GM18507 (cell line): ENCODE measurements at places on chromosomes 6 and 20.

DNA sequence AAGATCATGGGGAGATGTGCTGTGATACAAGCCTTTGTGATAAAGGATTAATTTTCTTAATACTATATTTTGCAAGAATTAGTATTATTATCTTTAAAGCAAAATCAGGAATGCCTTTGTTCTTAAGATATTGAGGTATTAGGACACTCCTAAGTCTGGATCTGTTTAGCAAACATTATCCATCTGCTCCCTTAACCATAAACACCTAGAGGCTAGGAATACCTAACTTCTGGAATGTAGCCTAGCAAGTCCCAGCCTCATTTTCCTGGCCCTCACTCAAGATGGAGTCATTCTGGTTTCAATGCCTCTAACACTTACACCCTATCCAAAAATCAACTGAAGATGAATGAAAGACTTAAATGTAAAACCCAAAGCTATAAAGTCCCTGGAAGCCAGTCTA, 106.3 kb upstream of the GJE1 start:
- DNase-seq = no peak

DNA sequence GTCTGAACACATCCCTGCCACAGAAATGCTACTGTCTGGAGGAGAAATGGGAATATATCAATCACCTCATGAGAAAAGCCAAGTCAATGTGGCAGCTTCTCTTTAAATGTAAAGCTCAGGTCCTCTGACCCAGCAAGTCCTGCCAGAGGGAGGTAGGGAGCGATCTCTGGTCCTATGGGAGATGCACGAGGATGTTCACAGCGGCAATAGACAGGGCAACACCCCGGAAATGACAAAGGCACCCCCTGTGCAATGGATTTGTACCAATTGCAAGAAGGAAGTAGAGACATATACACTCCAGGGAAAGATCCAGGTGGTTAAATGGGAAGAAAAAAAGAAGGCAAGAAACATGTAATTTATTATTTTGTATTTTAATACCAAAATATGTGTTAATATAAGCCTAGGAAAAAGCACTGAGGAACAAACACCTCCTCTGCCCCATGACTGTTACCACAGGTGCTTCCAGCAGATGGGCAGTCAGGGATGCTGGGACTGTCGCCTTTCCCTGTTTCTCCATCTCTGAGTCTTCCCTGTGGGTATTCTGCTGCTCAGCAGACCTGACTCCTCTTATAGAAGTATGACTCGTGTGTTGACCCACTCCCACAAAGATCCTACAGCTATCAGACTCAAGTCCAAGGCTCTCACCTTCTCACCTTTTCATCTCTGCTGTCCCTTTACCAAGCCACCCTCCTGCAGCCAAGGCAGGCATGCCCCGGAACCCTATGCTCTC, 20.8 kb downstream of the ATP9A start:
- no peak for DNase-seq

GRCh38 chr6:10542213-10542612, 21.1 kb downstream of the GCNT2 start:
- no peak for DNase-seq

DNA sequence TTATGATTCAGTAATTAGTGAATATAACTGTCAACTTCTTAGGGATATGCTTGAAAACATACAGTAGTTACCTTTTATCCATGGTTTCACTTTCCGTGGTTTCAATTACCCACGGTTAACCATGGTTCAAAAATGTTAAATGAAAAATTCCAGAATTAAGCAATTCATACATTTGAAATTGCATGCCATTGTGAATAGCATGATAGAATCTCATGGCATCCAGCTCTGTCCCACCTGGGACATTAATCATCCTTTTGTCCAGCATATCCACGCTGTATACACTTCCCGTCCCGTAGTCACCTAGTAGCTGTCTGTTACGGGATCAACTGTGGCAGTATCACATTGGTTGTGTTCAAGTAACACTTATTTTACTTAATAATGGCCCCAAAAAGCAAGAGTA, 781.7 kb upstream of the CITED2 start:
- DNase-seq = no peak

DNA sequence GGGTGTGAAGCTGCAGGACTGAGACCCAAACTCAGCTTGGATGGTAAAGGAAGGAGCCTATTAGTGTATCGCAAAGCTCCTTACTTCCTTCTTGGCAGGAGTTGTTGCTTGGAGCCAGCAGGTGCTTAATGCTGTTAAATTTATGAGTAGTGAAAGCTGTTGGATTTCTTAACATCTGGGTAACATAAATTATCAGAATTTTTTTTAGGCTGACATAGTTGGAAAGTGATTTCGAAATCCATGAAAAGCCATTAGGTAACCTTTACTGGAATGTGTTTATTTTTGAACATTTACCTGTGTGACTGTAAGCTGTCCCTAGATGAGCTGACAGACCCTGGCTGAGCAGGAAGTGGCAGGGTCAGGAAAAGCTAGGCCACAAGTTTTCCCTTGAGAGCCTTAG, 470.4 kb upstream of the SLC35B3 start:
- no peak for DNase-seq

DNA sequence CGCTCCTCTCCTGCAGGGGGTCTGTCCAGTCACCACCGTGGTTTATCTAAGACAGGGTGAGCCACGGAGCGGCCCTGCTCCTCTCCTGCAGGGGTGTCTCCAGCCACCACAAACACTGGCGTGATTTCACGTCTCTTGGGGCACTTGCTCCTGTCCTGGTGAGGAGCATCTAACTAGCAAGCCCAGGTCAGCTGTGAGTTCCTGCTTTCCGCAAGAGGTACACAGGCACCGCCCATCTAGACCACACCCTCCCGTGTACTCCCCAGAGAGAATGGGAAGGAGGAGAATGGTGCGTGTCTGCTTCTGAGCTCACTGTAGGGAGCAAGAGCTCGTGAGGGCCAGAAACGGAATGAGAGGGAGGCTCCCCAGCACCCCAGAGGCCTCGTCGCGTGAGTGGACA, 40.7 kb downstream of the DACT2 start:
- no peak for DNase-seq

GRCh38 chr6:54835176-54835575, 11.4 kb upstream of the FAM83B start:
- DNase-seq = no peak

- DNase-seq = no peak
These were observed 1.9 kb upstream of the IRF4 start for GRCh38 chr6:389622-390021.

GRCh38 chr20:1165941-1166340, 18.8 kb downstream of the TMEM74B start:
- no peak for DNase-seq

- no peak for DNase-seq
These were observed 130.8 kb downstream of the BTBD9 start for GRCh38 chr6:38508894-38509293.

DNA sequence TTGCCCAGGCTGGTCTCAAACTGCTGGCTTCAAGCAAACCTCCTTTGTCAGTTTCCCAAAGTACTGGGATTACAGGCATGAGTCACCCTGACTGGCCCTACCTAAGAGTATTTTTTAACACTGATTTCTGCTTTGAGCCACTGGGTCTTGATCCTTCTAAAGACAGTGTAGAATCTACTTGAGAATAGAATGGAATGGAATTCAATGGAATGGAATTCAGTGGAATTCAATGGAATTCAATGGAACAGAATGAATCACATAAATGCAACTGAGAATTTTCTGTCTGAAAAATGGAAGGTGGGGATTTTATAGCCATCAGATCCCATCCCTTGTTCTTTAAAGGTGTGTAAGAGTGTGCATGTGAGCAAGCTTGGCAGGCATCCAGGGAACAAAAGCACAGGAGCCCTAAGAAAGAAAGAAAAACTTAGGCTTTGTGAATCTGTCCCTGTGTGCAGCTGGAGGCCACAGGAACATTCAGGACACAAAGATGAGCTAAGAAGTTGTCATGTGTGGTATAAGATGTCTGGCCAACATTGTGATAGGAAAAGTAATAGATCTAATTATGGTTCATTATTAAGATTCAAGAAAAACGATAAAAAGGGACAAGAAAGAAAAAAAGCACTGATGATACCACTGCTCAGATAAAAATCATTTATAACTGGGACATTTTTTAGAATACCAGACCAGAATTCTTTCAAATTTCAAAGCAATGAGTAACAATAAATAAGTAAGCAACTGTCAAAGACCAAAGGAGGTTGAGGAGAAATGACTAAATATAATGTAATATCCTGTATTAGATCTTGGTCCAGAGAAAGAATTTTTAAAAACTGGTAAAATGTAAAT, 681.0 kb upstream of the GJE1 start:
- no peak for DNase-seq

DNA sequence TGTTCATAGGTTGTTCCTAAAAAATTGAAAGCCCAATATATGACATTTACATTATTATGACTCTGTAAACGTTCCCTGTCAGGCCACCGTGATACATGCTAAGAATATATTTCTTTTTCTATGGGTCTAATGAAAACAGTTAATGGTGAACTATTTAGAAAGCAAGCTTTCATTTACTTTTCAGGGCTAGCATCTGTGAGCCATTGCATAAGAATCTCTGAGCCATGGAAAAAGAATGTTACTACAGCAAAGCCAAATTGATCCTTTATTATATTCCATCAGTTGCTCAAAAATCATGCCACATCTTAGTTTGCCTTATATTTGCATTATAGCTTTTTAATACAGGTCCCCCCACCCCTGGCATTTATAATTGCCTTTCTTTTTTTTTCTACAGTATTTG, 275.5 kb downstream of the ZFAND3 start:
- DNase-seq = no peak

DNA sequence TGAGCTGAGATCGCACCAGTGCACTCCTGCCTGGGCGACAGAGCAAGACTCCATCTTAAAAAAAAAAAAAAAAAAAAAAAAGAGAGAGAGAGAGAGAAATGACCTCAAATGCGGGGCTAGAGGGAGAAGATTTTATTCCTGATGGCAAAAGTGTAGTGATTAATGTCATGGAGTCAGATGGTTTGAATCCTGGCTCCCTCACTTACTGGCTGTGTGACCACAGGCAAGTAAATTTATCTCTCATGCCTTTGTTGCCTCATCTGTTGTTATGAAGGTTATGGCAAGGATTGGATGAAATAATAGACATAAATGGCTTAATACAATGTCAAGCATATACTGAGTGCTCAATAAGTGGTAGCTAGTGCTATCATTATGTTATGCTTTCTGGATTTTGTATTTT, 29.3 kb downstream of the RIN2 start:
- no peak for DNase-seq

DNA sequence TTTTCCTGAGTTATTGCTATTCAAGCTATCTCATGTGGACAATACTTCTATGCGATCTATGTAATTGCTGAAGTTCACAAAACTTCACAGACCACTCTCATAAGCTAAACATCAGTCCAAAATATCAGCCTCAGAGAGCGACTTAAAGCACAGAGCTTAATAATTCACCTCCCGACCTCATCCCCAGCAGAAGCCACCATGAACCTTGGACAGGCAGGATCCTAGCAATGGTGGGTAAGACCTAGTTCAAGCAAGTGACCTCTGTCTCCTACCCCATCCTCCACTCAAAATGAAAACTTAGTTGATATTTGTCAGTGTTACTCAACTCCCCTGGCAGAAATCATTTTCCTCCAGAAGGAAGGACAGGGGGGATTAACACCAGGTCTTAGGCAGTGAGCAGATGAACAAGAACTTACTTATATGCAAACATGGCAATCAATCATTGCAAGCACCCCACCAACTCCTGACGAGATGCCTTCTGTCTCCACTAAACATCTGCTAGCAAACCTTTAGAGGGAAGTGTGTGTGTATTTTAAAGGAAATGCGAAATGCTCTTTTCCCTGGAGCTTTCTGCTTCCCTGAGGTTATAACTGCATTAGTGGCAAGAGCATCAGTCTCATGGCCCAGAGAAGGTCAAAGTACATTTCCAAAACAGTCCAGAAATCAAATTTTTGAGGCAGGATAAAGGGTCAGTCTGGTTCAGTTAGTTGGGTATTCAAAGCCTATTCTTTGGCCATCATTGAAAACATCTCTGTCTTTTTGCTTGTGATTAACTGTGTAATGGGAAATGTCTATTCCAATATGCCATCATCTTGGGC, 90.0 kb downstream of the SLC22A23 start:
- DNase-seq = no peak

DNA sequence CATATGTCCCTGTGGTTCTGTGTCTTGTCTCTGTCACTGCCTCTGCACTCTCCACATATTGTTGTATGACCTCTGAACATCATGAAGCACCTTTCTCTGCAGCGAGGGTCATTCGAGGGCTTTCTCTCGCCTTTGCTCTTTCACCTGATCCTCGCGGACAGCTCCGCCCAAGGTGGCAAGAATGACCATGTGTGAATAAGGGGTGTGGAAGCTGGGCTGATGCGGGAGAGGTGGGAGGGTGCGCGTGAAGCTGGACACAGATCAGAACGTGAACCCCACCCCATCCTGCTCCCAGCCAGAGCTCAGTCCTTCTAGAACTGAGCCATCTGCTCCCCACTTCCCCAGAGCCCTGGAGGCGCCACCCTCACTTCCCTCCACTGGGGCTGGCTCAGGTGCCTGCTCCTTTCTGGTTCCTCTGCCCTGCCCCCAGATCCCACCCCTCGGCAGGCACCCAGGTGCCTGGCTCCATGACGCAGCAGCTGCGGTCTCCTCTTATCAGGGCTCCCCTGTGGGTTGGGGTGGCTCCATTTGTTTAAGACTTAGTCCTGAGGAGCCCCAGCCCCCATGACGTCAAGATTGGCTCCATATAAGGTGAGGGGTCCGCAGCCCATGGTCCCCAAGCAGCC, at the start of gene MUCL3:
Gene MUCL3 (plus strand): TSS at position 613 of the 626 bp plus-strand sequence. CDS start 27 bp downstream, outside the sequence.
- no peak for DNase-seq

GRCh38 chr6:21352131-21352530, 241.4 kb upstream of the SOX4 start:
- DNase-seq = no peak

DNA sequence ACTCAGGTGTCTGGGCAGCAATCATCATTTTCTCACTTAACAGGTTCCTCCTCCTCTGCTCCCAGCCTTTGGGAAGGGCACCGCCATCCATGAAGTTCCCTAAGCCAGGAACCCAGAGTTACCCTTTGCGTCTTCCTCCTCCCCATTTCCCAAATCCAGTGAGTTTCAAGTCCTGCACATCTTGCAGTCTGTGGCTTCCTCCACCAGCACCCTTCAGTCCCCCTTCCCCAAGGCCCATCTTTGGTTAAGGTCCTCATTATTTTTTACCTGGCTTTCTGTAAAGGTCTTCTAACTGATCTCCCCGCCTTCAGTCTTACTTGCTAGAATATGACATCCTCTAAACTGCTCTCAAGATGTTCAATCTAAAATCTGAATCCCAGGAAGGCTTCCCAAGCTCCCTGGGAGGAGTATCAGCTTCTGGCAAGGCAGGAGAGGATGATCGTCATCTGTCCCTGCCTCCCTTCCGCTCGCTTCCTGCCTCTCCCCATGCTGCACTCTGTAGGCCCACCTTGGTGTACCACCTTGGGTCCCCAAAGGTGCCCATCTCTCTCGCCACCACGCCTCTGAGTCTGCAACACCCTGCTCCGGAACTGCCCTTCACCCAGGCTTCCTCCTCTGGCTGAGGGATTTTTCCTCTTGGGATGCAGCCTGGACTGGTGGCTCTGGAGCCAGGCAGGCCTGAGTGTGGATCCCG, 11.4 kb upstream of the DUSP22 start:
- DNase-seq = no peak

GRCh38 chr6:33636655-33637054, 15.5 kb downstream of the ITPR3 start:
- no peak for DNase-seq

- DNase-seq = no peak
These were observed 1266.8 kb downstream of the GRIK2 start for GRCh38 chr6:102660303-102660702.
